Epithelial cell of esophagus (primary cell): ENCODE measurements at places on chromosomes 13 and 19.

GRCh38 chr13:38862443-38862842 is 128.2 kb downstream of the STOML3 start:
- no peak for DNase-seq

DNA sequence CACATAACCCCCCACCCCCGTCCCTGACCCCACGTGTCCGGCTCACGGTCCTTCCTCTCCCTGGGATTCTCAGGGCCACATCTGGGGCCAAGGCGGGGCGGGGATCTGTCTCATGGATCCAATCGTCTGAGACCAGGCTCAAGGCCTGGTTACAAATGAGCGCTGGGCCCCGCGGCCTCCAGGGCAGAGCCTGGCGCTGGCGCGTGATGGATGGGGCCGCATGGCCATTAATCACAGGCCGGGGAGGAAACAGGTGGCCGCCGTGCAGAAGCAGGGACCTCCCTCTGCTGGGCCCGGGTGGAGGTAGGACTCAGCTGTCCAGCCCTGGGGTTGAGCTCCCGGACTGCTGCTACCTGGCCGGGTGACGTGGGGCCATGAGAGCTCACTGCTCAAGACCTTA is 5.8 kb upstream of the TLE5 start:
- no peak for DNase-seq

- DNase-seq: peak; percentile 35
Measured at GRCh38 chr19:2426611-2427428, 566 bp downstream of the TIMM13 start.

DNA sequence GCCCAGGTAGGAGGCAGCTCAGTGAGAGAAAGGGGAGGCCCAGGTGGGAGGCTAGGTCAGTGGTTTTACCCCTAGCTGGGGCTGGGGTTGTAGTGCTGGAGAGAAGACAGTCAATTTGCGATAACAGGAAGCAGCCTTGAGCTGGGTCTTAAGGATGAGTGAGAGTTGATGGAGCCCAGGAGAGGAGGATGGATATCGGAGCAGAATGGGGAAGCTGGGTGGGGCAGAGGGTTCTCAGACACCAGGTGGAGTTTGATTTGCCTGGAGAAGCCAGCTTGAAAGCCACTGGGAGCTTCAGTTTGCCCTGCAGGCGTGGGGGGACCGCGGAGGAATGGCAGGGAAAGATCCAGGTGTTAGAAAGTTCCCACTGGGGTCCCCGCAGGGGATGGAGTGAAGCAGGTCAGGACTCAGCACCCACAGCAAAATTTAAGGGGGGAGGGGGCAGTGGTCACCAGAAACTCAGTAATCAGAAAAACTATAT is 836 bp upstream of the CDC42EP5 start:
- no peak for DNase-seq

GRCh38 chr13:91155512-91156114 is 191.9 kb upstream of the MIR17HG start:
- DNase-seq: peak; percentile 45

GRCh38 chr19:15357906-15358305 is 21.7 kb downstream of the AKAP8 start:
- no peak for DNase-seq

GRCh38 chr19:38409631-38410133 is 6.8 kb downstream of the FAM98C start:
- DNase-seq: no peak

GRCh38 chr13:79456656-79457365 is 24.1 kb upstream of the NDFIP2 start:
- no peak for DNase-seq

DNA sequence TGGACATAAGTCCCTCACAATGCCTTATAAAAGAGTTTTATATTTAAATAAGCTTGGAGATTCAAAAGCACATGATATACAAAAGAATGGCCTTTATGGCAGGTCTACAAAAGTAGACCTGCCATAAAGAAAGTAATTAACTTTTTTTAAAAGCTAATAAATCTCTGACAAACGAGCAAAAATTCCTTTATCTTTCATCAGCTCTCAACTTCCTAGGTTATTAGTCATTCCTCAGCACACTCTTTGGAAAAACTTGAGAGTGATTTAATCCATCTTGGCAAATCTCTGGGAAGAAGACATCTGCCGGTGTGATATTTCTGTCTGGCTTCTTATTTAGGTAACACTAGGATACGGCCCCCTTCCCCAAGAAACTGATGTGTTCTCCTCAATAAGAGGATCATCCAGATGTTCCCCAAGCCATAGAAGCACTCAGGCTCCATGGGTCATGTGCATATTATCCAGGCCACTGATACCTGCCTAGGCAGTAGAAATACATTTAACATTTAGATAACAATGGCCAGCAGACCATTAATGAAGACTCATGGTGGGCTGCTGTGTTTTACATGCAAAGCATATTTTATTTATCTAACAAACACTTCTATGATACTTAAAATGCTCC is 372.7 kb downstream of the LIG4 start:
- DNase-seq: no peak

DNA sequence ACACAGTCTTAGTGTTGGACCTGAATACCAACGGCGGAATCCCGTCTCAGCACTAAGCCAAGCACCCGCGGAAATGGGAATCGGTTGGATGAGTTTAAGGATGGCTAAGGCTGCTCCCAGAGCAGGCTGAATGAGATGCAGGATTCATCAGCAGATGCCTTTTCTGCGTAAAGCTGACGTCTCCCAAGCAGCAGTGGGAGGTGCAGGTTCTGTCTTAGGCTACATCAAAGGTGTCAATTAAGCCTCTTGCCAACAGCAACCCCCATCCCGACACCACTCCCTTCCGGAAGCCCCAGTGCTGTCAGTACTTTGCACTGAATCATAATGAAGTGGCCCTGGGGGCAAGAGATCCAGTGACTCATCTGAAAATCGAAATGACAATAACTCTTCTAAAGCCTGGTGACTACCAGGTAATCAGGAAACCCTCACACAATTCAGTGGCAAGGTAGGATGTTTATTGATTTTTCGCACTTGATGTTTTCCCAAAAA is 275.6 kb downstream of the DCLK1 start:
- DNase-seq: peak; percentile 89

DNA sequence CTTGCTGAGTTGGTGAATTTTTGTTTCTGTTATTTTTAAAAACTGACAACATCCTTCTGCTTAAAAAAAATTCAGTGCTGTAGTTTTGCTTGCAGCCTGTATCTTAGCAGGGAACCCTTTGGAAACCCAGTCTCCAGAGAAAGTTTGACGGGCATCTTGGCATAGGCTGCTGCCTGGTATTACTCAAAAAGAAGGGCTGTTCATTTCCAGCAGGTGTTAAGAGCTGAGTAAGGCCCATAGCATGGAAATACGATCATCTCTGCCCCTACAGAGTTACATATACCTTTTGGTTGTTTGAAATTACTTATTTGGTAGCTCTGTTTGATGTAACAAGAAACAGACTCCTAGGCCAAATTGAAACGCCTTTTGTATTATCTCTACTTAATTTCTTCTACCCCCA is 41.5 kb downstream of the URI1 start:
- DNase-seq: no peak

GRCh38 chr13:53946500-53946899 is 917.9 kb downstream of the OLFM4 start:
- DNase-seq: no peak

DNA sequence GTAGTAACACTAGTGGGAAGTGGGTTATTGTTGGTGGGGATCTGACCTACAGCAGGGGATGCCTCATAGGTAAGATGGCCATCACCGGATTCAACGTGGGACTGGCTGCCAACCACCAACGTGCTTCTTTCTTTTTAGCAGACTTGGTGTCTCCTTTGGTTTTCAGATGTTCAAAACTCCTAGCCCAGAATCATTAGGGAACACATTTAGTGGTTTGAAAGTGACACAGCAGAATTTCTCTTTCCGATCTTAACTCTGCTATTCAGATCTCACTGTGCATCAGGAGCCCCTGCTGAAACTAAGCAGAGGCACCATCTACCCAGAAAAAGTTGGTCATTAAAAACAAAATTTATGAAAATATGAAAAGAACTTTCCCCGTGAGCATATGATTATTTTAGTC is 36.7 kb upstream of the PCDH8 start:
- no peak for DNase-seq

GRCh38 chr19:6813659-6814058 is 41.2 kb downstream of the VAV1 start:
- no peak for DNase-seq

DNA sequence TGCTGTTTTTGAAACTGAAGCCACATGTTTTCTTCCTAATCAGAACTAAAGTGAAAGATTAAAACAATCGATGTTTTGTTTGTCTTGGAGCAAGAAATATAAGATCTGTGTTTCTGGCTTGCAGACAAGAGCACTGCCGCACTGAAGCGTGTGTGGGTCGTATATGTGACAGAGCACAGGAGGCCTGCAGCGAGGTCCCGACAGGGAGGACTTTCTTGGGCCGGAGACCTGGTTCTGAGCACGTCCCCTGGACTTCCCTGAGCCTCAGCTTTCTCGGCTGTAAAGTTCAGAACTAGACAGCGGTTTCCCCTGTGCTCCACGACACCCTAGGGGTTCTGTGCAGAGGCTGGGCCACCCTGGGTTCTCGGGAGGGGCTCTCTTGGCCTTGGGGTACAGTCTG is 60.5 kb downstream of the GADD45B start:
- no peak for DNase-seq

DNA sequence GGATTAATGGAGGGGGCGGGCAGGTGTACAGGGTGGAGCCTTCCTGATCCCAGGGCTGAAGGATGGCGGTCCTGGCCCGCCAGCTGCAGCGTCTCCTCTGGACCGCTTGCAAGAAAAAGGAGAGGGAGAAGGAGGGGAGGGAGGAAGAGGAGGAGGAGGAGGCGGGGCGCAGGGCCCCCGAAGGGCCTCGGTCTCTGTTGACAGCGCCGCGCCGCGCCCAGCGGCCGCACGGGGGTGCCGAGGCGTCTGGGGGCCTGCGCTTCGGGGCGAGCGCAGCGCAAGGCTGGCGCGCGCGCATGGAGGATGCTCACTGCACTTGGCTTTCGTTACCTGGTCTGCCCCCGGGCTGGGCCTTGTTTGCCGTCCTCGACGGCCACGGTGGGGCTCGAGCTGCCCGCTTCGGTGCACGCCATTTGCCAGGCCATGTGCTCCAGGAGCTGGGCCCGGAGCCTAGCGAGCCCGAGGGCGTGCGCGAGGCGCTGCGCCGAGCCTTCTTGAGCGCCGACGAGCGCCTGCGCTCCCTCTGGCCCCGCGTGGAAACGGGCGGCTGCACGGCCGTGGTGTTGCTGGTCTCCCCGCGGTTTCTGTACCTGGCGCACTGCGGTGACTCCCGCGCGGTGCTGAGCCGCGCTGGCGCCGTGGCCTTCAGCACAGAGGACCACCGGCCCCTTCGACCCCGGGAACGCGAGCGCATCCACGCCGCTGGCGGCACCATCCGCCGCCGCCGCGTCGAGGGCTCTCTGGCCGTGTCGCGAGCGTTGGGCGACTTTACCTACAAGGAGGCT is at the start of gene PPM1N:
TSS of gene PPM1N (plus strand) at position 33 of the 785 bp plus-strand sequence. CDS start at position 63, 30 bp downstream.
- DNase-seq: no peak

GRCh38 chr19:58513694-58514563 is 2.1 kb upstream of the SLC27A5 start:
- peak; percentile 93 for DNase-seq

GRCh38 chr13:98386637-98387036 is 190.3 kb downstream of the STK24 start:
- peak; percentile 19 for DNase-seq

DNA sequence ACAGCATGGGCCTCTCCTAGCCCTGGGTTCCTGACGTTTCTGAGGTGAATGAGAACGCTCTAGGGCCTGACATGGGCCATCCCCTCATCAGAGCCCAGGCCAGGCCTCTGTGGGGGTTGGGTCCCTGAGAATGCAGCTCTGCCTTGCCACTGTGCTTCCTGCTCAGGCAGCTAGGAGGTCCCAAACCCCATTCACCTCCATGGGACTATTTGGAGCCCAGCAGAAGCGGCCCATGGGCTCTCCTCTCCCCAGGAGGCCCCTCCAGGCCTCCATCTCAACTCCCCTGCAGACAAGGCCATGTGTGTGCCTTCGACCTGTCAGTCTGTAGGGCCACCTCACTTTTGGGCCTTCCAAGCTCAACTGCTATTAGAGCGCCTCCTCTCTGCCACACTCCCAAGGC is 36.9 kb downstream of the ELL start:
- DNase-seq: no peak

- DNase-seq: no peak
Measured at GRCh38 chr13:97288486-97288900, 66.4 kb downstream of the MBNL2 start.

DNA sequence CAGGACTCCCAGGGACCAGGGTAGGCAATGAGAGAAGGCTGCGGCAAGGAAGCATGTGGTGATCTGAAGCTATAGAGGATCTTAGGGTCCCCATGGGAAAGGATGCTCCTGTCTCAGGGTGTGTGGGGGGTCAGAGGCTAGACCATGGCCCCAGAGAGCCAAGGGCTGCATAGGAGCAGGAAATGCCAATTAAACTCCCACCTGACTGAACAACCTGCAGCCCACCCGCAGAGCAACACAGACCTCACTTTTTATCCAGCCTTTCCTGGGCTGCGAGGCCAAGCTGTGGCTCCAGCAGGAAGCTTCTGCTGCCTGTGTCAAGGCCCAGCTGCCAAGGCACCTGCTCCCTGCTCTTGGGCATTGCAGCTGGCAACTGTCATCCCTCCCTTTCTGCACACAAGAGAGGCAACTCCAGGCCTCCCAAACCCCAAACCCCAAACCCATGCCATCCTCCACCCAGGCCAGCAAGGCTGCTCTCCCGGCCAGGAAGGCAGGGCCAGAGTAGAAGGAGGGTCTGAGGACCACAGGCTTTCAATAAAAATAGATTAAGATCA is 290.1 kb downstream of the FOXO1 start:
- no peak for DNase-seq

DNA sequence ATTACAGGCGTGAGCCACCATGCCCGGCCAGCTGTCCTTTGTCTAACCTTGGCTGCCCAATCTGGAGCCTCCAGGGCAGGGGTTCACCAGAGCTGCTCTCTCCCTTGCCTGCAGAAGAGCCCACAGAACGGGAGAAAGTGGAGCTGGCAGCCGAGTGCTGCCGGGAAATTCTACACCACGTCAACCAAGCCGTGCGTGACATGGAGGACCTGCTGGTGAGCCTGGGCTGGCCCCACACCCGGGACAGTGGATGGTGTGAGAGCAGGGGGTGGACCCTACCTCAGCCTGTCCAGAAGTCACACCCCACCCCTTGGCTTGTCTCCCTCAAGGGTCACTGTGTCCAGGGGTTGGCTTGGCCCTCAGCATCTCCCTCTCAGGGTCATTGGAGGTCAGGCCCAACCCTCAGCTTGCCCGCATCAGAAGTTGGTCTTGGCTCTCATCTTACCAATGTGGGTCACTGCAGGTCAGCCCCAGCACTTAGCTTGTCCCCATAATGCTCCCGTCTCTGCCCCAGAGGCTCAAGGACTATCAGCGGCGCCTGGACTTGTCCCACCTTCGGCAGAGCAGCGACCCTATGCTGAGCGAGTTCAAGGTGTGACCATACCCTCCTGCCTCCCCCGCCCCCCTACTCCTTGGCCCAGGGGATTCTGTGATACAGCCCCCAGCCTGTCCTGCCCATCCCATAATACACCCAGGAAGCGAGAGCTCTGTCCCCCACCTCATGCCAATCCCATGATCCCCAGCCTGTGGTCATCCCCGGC is 20.4 kb downstream of the ARHGEF1 start:
- DNase-seq: no peak
